ENCODE measurements at places on chromosomes 1 and 21.
A peak's percentile ranks its signal among the peaks of the same experiment; 100 is the strongest.

- peak; percentile 61 for DNase-seq
Observed at GRCh38 chr1:1230656-1231399, 973 bp downstream of the SDF4 start.

GRCh38 chr1:50175719-50176639, 67.3 kb downstream of the ELAVL4 start:
- no peak for DNase-seq

DNA sequence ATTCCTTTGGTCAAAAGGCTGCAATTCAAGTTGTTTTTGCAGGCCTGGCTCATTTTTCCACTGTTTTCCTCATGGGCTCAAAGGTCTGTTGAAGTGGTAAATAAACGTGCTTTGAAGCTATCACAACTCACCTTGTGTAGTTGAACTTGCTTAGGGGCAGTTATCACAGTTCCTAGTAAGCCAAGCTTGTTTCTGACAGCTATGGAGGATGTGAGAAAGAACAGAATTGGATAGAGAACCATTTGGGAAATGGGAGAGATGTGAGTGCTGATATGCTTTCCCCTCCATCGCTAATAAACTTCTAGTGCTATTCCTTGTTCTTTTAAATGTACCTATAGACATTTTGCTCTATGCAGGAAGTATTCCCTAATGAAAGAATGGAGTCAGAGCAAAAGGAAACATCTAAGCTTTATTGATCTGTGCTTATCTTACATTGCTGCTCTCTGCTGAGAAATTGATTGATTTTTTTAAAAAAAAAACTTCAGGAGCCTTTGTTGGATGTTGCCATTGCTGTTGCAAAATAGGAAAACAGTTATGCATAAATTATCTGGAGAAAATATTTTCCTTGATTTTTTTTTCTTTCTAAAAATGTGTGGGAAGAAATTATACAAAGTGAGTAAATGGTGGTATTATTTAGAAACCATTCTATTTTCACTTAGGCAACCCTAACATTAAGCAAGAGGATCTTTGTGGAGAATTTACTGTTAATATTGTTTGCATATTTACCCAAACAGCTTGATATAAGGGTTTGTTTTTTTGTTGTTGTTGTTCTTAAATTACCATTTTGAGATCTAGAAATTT, 118.2 kb downstream of the MAGI3 start:
- DNase-seq = no peak

GRCh38 chr1:225418059-225418458, 9.8 kb downstream of the LBR start:
- DNase-seq = no peak

DNA sequence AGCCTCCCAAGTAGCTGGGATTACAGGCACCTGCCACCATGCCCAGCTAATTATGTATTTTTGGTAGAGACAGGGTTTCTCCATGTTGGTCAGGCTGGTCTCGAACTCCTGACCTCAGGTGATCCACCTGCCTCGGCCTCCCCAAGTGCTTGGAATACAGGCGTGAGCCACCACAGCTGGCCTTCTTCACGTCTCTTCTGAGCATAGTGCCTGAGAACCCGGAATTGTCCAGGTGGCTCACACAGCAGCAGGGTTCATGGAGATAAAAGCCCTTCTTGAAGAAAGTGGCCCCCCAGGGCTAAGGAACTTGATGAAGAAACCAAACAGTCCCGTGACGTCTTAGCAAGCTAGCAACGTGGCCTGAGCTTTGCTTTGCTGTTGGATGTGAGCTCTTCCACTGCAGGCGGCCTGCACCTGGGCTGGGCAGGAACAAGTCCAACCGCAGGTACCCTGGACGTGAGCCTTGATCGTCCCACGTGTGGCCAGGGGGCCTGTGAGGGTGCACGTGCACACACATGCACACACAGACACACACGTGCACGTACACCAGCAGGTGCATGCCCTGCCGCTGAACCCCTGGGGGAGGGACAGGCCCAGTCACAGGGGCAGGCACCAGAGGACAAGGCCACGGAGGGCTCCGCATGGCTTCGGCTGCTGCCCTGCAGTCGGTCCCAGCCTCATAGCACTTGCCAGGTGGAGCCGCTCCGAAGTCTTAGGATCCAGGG, 23.4 kb upstream of the TRAPPC10 start:
- DNase-seq = no peak

- DNase-seq = no peak
Observed at GRCh38 chr1:157173900-157174410, 35.8 kb upstream of the ETV3 start.
